ENCODE measurements at places on chromosomes 2 and 18. TPM values are rescaled to one million over a fixed set of nuclear protein-coding genes. Genes with fewer than 3 reads are reported as not detected.

The CFAP210 gene
- total RNA-seq = 1.9 TPM

The KIF5C gene
- total RNA-seq = 39.1 TPM

The HOXD3 gene
- not detected for total RNA-seq

The BBS5 gene
- 3.2 TPM for total RNA-seq

The SIX2 gene
- not detected for total RNA-seq

The MGAT4A gene
- 7.4 TPM for total RNA-seq

The FEV gene
- not detected for total RNA-seq

The PMAIP1 gene
- total RNA-seq = 106 TPM

The TBR1 gene
- total RNA-seq = 2.4 TPM

The GREB1L gene
- total RNA-seq = 0.47 TPM

The DNAH7 gene
- total RNA-seq = 1.1 TPM

The DNER gene
- total RNA-seq = 0.16 TPM
